ENCODE measurements at places on chromosomes 6 and 20.

DNA sequence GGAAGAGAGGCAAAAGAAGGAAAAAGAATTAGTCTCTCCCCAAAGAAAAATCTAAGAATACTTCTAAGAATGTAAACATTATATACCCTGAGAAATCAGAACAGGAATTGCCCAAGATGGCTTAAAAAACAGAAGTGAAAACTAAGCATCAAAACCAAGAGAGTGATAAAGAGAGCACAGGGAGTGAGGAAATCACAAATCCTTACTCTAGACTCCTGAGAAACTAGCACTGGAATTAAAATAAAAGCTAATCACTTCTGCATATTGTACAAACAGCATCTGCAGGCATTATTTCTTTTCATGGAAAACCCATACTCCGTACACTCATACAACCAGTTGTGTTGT, 285.7 kb downstream of the BTBD9 start:
- no peak for DNase-seq

DNA sequence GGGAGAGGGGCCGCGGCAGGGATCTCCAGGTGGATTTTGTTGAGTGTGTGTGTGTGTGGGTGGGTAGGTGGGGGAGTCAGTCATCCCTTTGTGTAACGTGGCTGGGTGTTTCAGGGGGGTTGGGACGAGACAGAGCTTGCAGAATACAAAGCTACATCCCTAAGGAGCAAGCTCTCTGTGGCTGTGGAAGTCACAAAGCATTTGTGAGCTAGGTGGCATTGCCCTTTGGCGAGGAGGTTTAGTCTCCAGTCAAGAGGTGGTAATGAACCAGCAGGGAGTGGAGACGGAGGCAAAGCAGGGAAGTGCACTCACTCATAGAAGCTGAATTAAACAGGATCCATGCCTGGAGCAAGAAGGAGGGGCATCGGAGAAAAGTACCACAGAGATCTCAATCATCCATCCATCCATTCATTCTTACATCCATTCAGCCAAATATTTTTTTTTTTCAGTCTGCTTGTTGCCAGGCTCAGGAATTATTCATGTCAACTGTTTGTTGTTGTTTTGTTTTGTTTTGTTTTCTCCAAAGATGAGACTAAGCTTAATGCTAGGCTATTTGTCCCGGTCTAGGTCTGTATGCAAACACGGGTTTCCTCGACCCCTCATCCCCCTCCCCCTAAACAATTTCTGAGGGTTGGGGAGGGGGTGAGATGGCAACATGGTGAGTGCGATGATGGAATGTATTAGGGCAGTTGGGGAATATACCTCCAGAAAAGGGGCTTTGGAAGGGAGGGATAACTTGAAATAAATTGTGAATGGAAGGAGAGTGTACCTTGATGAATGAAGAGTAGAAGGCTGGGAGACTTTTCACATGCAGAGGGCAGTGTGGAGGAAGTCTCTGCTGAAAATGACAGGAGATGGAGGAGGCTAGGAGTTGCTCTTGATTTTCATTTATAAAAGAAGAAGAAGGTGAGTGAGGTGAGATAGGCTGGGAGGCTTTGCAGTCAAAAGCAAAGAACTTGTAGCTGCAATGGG, 1.0 kb downstream of the HCRTR2 start:
- no peak for DNase-seq

DNA sequence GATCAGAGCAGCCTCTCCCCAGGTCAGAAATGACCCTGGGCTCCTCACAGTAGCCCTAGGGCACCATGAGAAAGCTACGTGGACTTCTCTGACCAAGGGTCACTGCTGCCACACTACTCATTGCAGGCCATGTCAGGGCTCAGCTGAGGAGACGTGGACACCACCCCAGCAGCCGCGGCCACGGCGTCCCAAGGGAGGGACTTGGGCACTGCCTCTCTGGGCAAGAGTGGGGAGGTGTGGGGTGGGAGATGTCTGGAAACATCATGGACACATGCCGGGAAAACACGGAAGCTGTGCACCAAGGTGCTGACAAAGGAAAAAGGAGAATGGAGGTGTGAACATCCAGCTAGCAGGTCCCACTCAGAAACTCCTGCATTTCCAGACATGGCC, 9.0 kb downstream of the GMEB2 start:
- DNase-seq, result no peak

- DNase-seq, result no peak
Measured at GRCh38 chr6:147820520-147820919, 312.0 kb downstream of the SAMD5 start.

DNA sequence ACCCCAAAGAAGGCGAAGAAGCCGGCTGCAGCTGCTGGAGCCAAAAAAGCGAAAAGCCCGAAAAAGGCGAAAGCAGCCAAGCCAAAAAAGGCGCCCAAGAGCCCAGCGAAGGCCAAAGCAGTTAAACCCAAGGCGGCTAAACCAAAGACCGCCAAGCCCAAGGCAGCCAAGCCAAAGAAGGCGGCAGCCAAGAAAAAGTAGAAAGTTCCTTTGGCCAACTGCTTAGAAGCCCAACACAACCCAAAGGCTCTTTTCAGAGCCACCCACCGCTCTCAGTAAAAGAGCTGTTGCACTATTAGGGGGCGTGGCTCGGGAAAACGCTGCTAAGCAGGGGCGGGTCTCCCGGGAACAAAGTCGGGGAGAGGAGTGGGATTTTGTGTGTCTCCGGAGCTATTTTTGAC, 69.6 kb downstream of the HFE start:
- no peak for DNase-seq

All from NCI-H1694 treated with DMSO at 0.1 percent for 48 hours (cell line).